Stimulated activated CD4-positive, alpha-beta T cell treated with anti-CD3 and anti-CD28 coated beads, Interleukin-2, amount 100 ng/mL, for 4 hours (primary cell): ENCODE measurements at places on chromosomes 11 and 22.

- no peak for DNase-seq
These were observed 107.0 kb downstream of the FAM76B start for GRCh38 chr11:95682552-95682951.

- DNase-seq: no peak
These were observed 42.7 kb downstream of the CELF1 start for GRCh38 chr11:47510209-47510608.

- no peak for DNase-seq
These were observed 1.5 kb downstream of the MAPK8IP1 start for GRCh38 chr11:45886816-45887520.

DNA sequence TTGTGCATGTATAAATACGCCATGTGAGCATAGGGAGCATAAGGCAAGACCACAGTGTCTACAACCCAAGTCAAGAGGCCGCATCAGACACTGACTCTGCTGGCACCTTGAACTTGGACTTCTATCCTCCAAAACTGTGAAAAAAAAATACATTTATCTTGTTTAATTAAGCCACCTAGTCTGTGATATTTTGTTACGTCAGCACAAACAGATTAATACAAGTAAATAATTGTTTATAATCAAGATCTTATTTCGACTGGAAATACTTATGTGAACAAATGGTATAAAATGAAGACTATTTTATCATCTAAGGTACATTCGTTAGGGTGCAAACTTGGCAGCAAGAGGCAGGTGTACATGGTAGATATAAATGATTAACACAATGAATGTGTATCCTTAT lies 599.3 kb upstream of the LRRC4C start:
- no peak for DNase-seq

DNA sequence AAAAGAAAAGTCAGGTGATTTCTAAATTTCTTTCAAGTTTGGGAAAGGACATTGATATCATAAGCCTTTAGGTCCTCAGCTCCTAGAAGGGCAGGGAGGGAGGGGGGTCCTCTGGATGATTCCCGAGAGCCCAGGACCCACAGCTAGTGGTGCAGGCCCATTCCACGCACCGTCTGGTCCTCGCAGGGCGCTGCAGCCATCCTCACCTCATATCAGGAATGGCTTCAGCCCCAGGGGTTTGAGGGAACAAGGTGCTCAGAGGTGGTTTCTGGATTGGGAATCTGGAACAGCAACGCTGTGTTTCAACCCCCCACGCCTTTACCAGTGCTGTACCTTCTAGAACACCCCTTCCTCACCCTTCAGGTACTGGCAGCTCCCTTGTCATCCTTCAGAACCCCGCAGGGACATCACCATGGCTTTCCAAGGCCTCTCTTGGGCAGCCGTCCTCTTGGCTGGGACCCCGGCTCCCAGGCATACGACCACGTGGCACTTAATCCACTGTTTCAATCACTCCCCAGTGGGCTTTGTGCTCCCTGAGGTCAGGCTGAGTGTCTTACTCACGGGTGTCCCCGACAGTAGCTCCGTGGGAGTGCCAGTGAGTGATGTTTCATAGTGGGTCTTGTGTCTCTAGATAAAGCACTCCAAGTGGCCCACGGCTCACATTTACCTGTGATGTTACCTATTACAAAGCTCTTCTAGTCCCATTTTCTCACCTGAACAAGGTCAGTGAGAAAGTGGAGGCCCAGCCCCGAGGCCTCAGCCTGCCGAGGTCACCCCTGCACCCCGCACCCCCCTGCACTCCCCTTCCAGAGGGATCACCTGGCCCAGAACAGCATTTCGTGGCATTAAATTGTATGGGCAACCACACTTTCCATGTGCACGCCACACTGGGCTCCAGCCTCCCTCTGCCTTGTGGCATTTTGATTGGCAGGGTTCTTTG lies 93.9 kb downstream of the MORC2 start:
- no peak for DNase-seq

DNA sequence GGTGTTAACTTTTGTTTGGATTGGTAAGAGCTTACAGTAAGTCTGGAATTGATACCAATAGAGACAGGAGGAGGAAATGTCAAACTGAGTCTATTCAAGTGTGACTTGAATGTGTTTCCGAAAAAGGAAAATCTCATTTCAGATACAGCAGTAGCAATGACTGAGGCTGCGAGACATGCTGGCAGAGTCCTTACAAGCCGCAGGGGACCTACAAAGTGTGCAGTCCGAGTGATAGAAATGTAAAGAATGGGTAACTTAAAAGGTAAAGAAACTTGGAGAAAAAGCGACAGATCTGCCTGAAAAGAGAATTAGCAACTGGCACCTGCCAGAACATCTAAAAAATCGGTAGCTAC lies 444 bp downstream of the CWF19L2 start:
- DNase-seq: no peak
